ENCODE measurements at places on chromosomes 3 and 15.

DNA sequence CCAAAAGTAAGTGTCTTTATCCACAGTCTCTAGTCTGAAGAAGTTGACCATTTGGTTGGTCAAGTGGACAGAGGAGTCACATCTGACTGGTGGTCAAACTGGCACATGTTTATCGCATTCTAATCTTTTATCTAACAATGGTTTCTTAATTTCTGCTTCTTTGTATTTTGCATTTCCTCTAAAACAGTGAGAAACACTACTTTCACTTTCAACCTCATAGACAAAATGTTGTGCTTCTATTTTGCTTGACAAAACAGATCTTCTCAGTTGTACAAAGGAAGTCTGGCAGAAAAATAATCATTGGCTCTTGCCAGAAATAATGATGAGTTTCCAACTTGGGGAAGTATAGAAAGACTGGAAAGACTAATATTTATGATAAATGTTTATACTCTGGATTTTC is 103.9 kb downstream of the MME start:
- DNase-seq: no peak

- no peak for DNase-seq
These were observed 55.5 kb upstream of the SMAD3 start for GRCh38 chr15:67009576-67010569.

DNA sequence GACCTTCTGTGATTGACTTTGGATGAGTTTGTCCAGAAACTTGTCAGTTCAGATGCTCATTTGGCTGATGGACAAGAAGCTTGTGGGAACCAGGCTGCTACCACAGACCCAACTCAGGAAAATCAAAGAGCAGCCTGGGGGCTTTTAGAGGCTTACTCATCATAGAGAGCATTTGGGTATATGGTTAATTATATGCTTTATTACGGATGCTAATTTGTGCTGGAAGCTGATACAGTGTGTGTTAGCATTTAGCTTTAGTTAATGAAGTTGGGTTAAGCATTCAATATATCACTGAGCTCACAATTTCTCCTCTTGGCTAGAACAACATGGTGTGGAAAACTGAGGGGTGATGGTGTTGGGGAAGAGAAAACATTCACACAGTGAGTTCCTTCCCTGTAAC is 664.2 kb upstream of the CFAP20DC start:
- DNase-seq: no peak

DNA sequence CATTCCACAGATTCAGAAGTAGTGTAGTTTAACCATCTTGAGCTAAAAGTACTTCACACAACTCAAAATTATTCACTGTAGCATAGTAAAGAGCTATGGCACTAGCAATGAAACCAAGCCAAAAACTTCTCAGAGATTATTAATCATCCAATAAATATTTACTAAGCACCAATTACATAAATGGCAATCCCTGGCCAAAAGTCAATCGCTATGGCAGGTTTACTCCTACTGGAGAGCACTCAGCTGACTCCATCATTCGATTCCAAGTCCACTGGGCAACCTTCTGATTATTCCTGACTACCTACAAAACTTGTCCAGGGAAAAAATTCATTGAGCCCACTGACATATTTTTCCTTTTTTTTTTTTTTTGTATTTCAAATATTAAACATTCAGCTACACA is 23.9 kb downstream of the ATP13A3 start:
- no peak for DNase-seq

- no peak for DNase-seq
These were observed 206.8 kb upstream of the IL12A start for GRCh38 chr3:159781867-159782266.

DNA sequence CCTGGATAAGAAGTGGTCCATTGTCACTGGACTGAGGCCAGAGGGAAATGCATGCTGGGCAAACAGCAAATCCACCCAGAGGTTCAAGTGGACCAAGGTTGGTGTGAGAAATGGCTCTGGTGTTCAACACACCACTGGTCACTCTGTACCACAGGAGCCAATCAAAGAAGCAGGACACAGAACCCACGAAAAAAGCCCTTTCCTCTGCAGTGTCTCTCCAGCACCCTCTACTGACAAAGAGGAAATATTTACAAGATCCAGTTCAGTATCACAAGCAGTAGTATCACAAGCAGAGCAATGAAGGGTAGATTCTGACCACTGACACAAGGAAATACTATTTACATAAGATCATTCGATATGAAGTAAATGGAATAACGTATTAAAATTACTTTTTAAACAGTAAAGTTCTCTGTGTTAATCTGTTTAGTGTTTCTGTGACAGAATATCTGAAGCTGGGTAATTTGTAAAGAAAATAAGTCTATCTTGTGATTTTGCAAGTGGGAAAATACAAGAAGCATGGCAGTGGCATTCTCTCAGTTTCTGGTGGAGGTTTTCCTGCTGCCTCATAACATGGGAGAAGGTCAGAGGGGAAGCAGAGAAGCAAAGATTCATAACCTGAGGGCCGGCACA is 390.7 kb downstream of the EFHB start:
- DNase-seq: no peak

DNA sequence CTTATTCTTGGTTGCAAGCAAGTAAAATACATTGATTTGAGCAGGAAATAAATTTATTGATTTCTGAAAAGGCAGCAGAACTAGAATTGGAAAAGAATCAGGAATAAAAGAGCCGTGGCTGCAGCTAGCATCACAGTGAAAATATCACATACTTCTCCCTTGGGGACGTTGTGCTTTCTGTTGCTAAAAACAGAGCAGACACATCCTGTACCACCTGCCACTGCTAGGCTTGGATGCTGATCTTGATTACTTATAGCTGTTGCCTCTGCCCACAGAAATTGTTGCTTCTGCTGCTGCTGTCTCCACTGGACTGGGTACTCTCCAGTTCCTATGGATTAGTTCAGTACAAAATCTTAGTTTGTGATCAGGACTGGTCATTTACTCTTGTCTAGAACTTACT is 283.8 kb downstream of the C3orf38 start:
- no peak for DNase-seq

GRCh38 chr3:44976002-44976815 is at the start of the genes EXOSC7 and ZDHHC3:
TSS of gene EXOSC7 (plus strand) at chr3:44976244. CDS start at chr3:44976278, 34 bp downstream.
TSS of gene ZDHHC3 (minus strand) at chr3:44976174. CDS start at chr3:44959436, 16,738 bp downstream.
- peak; percentile 98 for DNase-seq

- DNase-seq: no peak
These were observed 335.0 kb downstream of the MECOM start for GRCh38 chr3:169328471-169328870.

DNA sequence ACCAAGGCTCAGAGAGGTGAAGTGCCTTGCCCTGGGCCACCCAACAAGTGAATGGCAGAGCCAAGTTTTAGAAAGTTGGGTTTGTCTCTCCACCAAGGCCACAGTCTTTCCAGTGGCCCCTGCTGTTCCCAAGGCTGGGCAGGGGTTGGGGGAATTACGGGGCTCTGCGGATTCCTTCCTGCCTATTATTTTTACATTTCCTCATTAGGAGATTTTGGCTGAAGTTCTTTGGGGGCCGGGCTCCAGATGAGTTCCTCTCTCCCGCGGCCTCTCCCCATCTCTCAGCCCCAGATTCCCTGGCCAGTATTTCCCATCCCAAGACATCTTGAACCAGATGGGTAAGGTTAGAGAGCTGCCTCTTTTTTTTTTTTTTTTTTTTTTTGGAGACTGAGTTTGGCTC is 44.0 kb upstream of the SMAD6 start:
- DNase-seq: no peak

- no peak for DNase-seq
These were observed 22.5 kb upstream of the SEMA3F start for GRCh38 chr3:50132421-50133282.

DNA sequence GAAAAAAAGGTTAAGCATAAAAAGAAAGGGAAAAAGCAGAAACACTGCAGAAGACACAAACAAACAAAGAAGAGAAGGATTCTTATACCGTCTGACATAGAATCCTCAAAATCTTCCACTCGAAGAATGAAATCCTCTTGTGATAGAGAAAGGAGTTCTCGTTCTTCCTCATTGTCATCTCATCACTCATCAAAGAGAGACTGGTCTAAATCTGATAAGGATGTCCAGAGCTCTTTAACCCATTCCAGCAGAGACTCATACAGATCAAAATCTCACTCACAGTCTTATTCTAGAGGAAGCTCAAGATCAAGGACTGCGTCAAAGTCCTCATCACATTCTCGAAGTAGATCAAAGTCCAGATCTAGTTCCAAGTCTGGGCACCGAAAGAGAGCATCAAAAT is 16.5 kb upstream of the ZBTB47 start:
- no peak for DNase-seq

DNA sequence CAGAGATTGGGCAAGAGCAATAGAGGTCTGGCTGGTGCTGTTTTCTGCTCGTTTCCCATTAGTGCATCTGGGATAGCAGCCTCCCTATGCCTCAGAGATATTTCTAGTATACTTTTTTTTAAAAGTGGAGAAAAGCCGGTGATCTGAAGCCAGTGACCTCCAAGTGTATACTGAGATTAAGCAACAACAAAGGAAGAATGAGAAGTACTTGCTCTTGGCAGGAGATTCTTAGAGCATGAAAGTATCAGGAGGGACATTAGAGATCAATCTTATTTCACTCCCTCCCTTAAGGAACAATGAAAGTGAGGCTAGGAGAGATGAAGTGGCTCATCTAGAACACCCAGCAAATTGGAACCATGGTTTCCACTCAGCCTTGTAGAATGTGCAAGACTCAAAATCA is 423.3 kb downstream of the SOX2 start:
- DNase-seq: no peak

DNA sequence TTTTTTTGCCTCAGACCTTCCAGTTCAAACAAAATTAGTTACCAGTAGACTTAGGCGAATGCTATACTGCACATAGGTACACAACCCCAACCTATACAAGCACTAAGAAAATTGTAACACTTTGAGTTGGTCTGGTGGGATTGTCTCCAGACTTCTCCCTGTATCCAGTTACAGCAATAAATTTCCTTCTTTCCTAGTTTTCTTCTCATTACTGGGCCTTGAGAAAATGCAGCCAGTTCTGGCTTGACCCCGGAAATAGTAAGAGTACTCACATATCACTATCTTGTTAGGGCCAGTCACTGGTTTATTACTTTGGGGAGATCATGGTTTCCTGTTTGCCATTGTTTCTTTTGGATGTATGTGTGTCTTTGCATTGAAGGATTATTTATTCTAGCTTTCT is 868.4 kb downstream of the DIPK2A start:
- no peak for DNase-seq

GRCh38 chr15:74545776-74546656 is 5.0 kb downstream of the ARID3B start:
- DNase-seq: peak; percentile 96

DNA sequence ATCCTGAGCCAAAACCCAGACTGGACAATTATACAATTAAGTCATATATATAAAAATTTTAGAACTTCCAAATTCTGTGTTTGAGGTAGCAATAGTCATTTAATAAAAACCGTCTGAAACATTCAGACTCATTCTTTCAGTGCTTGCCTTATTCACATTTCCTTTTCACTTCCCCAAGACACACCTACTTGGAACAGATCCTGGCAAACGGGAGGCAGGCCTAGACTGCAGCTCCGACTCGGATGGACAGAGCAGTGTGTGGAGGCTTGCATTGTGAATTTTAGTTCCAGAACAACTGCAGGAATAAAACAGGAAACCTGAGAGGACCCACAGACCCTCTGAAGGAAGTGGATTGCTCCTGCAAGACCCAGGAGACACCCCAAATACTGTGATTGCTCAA is 341.4 kb downstream of the CNTN3 start:
- DNase-seq: no peak

GRCh38 chr3:82509951-82510603 is 748.6 kb upstream of the GBE1 start:
- no peak for DNase-seq

DNA sequence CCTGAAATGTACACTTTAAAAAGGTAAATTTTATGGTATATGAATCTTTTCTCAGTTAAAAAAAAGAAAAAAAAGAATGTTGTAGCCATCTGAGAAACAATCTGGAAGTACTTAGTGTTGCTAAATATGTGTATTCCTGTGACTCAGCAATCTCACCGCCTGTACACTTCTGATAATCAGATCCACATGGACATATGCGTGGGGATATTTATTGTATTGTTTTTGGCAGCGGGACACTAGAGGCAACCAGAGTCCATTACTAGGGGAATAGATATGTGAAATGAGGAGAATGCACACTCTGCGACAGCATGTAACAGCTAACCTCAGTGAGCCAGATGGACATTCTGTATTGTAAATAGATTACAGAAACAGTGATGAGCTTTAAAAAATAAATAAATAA is 65.4 kb downstream of the AQP9 start:
- DNase-seq: peak; percentile 37

Data from left lung (tissue), 14 donors.